AG09319 (cell line): ENCODE measurements at places on chromosomes 5 and 9.
A peak's percentile ranks its signal among the peaks of the same experiment; 100 is the strongest.

- no peak for DNase-seq
Measured at GRCh38 chr5:174999581-174999980, 275.2 kb downstream of the MSX2 start.

DNA sequence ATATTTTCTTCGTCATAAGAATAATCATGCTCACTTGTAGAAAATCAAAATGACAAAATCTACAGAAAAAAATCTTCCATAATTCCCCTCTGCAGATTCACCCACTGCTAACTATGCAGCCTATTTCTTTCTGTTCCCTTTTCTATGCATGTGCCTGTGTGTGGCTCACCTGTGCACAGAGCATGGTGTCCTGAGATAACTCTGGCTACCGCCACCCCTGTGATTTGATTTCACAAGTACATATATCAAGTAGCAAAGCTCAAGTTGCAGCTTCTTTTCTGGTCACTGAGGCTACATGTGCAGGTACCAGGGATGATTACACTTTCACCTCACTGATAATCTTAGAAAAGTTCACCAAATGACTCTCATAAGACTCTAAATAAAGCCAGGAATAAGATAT, 18.4 kb upstream of the ISCA1 start:
- DNase-seq, result no peak

DNA sequence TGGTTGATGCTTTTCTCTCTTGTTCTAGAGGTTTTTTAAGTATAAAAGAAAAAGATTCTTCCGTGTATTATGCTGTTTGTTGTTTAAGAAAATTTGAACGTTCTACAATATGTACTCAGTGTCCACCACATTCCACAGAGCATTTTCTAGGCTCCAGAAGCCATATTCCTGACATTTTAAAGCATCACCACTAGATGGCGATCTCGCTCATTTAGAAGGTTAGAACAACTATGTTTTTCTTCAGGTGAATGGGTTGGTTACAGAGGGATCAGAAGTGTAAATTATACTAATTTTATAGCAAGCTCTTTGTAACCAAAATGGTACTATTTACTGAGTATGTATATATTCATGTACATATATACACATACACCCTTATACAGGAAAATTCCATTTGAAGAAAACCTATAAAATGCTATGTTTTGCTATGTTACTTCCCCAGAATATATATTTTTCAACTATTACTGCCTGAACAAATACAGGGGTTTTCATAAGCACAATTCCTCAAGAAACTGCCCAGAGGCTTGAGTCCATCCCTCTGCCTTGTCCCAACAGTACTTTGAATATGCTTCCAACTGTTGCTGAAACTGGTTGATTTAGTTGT, 284.3 kb downstream of the CCDC171 start:
- peak; percentile 12 for DNase-seq

DNA sequence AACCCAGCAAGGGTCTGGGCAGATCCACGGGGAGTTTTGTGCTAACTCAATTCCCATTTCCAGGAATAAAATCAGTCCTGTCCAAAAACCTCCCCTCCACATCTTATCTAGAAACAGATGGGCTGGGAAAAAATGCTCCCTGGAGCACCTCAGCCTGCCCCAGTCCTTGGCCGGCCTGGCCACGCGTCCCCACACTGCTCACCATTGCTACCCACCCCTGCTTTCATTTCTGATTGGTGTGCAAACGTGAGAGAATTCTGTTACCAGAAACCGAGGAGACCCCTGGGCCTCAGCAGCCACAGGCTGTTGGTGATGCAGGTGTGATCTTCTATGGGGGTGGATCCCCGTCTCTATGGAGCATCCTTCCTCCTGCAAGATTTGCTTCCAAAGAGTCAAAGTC, 38.0 kb upstream of the OLFM1 start:
- DNase-seq, result no peak

GRCh38 chr5:71843111-71843510, 124.0 kb downstream of the CARTPT start:
- DNase-seq, result no peak

DNA sequence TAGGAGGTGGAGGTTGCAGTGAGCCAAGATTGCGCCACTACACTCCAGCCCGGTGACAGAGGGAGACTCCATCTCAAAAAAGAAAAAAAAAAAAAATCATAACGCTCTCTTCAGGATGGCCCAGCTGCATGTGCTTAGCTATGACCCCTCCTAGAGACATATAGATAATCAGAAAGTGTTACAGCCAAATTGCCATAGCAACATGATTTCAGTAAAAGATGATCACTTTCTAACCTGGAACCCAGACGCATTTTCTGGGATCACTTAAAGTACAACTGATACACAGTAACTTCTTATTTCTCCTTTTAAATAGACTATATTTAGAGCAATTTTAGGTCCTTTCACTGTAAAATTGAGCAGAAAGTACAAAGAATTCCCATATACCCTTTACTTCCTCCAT, 372.9 kb downstream of the CDH18 start:
- DNase-seq, result no peak

GRCh38 chr5:32027093-32027716, 146.9 kb downstream of the GOLPH3 start:
- no peak for DNase-seq

GRCh38 chr9:114280636-114281472, 42.0 kb upstream of the ORM1 start:
- DNase-seq, result no peak

GRCh38 chr5:156879665-156880285, 29.7 kb downstream of the PPP1R2B start:
- DNase-seq, result no peak

GRCh38 chr9:94464790-94465189, 90.1 kb upstream of the PCAT7 start:
- no peak for DNase-seq

- DNase-seq, result peak; percentile 89
Measured at GRCh38 chr9:2809692-2810419, 34.0 kb downstream of the PUM3 start.

GRCh38 chr5:179452356-179453230, 97.8 kb upstream of the RUFY1 start:
- no peak for DNase-seq

DNA sequence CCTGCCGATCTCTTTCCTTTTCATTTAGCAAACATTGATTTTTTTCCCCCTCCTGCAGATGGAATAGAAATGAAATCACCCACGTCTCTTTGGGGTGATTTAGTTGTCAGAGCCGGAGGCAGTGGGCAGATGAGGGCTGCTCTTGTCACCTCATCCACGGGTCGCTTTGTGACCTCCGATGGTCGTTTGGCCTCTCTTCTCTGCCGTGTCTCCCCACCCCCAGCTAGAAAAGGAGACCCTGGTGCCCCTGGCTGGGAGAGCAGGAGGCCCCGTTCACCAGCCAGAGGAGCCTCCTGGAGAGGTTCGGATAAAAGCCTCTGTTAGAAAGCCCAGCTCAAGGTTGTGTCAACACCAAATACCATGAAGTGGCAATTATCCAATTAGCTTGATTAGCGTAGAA, 21.6 kb upstream of the RXRA start:
- no peak for DNase-seq

DNA sequence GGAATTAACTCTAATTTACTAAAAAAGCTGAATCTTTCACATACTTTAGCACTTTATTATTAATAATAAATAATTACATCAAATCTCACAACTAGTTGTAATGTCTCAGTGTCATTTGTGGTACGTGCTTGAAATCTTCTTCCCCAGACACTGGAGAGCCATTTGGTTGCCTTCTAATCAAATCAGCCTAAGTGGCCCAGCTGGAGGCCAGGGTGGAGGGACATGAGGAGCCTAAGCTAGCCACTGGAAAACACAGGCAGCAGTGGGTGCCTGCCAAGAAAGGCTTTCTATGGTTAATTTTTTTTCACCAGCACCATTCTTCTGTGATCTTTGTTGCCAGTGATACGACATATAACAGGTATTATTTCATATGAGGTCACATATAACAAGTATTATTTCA, 117.0 kb downstream of the ERCC6L2 start:
- no peak for DNase-seq

GRCh38 chr9:121688146-121688680, 36.8 kb downstream of the DAB2IP start:
- DNase-seq, result no peak

GRCh38 chr5:164341056-164341619, 835.7 kb downstream of the MAT2B start:
- no peak for DNase-seq

DNA sequence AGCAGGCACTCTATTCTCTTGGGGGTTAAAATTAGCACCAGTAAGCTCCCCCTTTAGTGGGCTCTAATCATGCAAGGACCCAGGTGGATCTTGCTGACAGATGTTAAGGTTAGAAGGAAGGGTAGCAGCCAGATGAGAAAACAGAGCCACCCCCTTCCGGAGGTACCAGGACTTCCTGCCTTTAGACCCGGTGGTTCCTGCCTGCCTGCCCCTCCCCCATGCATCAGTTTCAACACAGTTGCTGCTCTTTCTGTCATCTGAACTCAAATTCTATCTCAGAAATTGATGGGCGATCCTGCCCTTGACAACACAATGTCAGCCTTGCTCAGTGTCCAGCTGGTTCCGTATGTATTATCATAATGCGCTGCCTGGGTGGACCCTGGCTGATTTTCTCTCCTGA, 287.3 kb downstream of the EBF1 start:
- DNase-seq, result no peak

DNA sequence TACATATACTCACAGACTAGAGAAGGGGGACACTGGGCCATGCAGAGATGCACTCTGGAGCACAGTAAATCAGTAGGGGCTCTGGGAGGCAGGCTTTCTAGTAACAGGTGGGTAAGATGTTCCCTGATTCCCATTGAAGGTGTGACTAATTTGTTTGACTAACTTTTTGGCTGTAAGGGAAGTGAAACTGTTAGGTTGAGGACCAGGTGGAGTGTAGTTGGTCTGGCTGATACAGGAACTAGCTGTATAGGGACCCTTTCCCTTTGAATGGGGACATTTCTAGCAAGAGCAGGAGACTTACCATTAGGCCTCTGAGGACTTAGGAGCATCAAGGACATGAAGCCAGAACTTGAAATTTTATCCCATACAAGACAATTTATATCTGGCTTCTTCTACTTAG, 989.6 kb upstream of the COX7C start:
- no peak for DNase-seq

- DNase-seq, result peak; percentile 81
Measured at GRCh38 chr5:68086857-68087256, 128.7 kb upstream of the PIK3R1 start.

DNA sequence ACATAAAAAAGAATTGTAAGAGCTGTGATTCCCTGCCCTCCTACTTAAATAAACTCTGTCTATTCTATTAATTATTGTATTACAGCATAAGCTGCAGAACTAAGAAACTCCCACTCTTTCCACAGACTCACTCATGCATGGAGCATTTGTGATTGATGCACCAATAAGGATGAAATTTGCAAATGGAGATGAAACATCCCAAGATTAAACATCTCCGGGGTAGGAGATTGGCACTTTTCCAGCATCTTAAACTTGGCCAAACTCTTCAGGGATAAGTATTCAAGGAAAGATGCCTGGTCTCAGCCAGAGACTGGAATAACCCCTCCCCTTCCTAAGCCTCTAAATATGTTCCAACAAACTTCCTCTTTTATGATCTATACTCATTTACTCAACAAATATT, 472.0 kb downstream of the ACTL7B start:
- DNase-seq, result no peak

GRCh38 chr9:129736334-129736733, 16.5 kb downstream of the PTGES start:
- DNase-seq, result no peak

DNA sequence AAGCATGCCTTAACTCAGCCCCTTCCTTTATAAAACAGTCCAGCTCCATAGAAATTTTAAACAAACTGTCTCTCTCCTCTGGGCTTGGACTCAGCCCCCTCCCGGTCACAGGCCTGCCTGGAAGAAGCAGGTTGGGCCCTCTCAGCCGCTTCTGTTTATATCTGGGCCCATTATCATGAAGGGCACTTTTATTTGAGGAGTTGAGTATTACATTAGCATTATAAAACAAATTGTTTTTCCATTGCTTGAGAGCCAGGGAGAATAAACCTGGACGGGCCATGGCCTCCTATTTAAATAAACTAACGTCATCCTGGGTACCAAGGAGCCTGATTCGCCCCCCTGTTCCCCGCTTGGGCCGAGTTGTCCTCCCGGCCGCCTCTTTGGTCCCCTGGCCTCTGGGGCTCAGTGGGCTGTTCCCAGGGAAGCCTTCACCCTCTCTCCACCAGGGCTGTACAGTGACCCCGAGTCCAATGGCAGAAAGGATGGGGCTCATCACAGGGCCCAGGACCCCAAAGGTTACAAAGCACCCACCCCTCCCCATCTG, 13.2 kb downstream of the IRX2 start:
- no peak for DNase-seq

- DNase-seq, result no peak
Measured at GRCh38 chr9:123567013-123567412, 211.0 kb downstream of the CRB2 start.

DNA sequence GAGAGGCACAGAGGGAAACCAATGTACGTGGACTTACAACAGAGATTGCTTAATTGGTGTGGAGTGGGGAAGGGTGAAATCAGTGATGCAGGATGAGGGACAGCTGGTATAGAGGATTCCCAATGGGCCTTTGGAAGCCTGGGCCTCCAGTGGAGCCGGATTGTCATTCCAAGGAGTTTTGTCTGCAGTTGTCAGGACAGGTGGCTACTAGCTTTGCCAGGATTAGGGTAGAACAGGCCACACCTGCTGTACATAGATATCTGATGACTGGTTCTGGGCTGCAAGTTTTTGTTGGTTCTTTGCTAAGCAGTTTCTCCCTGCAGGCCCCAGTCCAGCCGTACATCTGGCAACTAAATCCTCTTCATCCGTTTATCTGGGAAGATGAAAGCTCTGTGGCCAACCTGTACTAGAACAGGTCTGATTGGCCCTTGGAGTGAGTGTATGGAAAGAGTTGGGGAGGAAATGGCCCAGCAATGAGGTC, 4.2 kb downstream of the SKP2 start:
- no peak for DNase-seq

- DNase-seq, result no peak
Measured at GRCh38 chr9:91223000-91223399, 138.7 kb downstream of the AUH start.

DNA sequence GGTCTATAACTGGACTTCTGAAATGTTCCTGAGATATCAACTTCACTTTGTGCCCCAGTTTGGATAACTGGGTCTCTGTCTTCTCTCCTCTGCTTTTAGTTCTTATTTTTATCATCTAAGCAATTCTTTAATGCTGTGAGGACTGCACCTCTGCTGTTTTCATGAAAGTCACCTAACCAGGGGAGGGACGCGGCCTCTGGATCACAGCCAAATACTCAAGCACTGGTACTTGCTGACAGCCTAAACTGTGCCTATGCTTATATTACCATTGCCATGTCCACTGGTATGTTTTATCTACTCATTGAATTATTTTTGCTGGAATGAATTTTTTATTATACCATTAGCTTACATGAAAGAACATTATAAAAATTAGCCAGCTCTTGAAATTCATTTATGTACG, 674.0 kb downstream of the DMRTA1 start:
- no peak for DNase-seq

GRCh38 chr9:123654994-123655637, 274.8 kb downstream of the DENND1A start:
- DNase-seq, result no peak
